ENCODE measurements at places on chromosomes 11 and 22.

- no peak for DNase-seq
These were observed 66.4 kb downstream of the GAB2 start for GRCh38 chr11:78351193-78351592.

- no peak for DNase-seq
These were observed 73.5 kb downstream of the TRAF6 start for GRCh38 chr11:36436589-36436988.

DNA sequence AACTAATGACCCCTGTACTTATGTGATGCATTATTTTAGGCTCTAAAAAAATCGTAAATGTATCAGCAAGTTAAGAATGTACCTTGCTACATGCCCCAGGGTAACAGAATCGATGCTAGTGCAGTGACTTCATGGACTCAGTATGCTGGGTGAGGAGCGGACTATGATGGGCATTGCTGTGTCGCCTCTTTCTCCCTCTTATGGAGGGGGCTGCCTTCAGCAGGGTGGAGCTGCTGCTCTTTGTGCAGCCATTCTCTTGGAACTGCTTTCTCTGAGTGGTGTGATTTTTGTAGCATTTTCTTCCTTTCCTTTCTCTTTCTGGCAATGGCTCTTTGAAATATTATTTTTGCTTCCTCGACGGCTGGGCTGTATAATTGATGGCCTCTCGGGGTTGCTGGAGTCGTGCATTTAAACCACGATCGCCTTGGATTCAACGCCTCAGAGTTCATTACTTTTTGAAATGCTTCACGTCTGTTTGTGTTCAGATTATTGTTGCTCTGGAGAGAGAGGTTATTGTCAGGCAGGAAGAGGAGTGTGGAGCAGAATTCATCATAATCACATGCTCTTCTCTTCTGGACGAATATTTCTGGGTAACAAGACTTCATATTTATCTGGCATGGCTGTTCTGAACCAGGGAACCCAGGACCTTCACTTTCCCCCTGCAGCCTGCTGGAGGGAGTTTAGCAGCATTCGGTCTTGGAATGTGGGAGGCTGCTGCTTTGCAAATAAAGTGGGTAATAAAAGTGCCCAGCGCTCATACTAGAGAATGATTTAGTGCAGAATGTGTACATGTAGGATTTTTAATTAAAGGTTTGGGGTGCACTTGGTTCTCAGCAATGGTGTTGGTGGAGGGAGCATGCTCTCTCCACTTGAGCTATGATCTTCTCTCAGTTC, 804.2 kb downstream of the NTM start:
- DNase-seq: no peak

DNA sequence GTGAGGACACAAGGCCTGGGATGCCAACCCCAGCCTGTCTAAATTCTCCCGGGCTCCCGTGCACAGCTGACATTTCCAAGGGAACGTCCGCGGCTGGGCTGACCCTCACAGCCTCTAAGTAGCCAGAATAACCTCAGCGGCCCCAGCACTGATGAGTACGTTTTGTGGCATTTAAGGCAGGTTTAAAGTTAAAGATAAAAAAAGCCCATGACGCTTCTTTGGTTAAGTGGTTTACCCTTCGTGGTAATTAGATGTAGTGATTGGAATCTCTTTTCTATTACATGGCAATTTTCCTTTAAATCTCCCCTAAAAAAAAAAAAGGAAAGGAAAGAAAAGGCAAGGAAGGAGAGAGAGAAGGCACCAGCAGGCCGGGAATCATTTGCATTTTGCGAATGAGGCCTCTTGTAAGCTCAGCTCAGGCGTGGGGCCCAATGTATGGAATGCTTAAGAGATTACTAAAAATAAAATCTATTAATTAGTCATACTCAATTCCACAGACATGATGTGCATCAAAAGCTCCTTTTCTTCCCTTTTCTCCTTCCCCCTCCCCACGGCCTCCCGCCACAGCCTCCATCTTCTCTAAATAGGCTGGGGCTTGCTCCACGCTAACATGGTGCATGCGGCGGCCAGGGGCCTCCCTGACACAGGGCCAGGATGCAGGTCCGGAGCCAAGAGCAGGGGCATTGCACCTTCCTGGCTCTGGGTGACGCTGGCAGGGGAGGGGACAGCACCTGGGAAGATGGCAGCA, 44.1 kb downstream of the MACROD1 start:
- DNase-seq: no peak

GRCh38 chr11:101267654-101268053, 138.0 kb upstream of the PGR start:
- no peak for DNase-seq

DNA sequence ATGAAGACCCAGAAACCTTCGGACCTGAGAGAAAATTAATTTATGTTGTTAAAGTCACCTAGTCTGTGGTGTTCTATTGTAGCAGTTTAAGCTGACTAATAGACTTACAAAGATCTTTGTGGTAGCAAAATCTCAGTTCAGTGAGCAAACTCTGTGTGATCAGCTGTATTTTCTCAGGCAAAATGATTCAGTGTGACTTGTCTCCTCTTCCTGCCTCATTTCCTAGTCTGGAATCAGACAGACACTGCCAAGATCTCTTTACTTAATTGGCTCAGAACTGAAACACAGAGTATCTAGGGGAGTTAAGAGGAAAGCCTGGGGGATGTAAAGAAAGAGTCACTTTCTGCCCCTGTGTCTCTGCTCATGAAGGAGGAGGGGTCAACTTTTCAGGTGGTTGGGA, 564.7 kb downstream of the KCNA4 start:
- no peak for DNase-seq

GRCh38 chr22:23053912-23054530, 16.3 kb upstream of the GNAZ start:
- DNase-seq: no peak

- peak; percentile 56 for DNase-seq
These were observed 22.3 kb downstream of the PPFIBP2 start for GRCh38 chr11:7536100-7536499.

DNA sequence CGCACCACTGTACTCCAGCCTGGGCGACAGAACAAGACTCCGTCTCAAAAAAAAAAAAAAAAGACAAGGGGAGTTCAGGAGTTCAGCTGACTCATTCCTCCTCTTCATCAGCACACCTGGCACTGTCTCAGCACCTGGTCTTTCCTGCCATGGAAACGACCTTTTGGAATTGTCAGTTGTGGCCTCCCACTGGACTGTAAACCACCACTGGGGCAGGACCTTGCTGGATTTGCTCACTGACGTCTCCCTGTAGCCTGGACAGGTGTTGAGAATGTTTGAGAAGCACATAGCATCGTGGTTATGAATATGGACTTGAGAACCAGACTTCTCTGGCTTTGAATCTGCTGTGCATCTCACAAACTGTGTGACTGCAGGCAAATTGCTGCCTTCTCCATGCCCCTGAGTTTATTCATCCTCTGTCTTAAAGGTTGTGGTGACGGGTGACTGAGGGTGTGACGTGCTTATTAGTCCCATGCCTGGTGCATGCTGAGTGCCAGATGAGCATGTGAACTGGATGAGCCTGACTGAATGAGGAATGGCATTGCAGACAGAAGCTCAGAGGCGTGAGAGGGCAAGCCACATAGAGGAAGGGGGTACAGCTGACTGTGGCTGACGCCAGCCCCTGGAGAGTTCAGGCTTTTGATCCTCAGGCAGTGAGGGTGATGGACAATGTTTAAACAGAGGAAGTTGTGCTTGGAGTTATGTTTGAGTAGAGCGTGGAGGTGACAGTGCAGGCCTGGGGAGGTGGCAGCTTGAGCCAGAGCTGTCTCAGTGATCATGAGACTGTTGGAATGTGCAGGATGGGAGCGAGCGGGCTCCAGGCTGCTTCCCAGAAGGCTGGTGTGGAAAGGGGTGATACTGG, 12.7 kb downstream of the TOM1 start:
- peak; percentile 79 for DNase-seq

DNA sequence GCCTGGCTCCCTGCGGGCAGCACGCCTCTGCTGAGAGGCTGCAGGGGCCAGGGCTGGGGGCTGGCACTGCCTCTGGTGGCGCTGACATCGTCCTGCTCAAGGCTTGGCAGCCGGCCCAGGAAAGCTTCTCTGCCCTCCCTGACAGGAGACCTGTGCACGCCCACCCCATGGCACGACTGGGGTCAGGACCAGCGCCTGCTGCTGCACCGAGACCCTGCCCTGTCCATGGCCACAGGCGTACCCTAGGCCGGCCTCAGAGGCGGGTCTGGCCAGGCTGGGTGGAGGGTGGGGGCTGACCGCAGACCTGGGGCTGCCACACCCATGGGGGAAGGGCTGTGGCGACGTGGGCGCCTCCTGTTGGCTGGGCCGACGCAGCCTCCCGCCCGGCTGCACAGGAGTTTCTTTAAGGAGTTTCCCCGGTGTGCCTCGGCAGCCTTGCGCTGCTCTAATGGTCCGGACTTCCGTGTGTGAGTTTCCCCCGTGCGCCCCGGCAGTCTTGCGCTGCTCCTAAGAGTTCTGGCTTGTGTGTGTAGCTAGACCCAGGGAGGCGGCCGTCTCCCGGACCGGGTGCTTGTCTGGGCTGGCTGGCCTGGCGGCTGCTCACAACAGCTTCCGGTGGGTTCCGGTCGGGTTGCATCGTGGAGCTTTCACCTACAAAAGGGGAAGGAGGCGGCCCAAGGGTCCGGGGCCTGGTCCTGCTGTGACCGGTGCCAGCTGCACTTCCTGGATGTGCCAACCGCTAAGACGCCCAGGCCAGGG, 4.6 kb downstream of the TRABD start:
- DNase-seq: peak; percentile 90

DNA sequence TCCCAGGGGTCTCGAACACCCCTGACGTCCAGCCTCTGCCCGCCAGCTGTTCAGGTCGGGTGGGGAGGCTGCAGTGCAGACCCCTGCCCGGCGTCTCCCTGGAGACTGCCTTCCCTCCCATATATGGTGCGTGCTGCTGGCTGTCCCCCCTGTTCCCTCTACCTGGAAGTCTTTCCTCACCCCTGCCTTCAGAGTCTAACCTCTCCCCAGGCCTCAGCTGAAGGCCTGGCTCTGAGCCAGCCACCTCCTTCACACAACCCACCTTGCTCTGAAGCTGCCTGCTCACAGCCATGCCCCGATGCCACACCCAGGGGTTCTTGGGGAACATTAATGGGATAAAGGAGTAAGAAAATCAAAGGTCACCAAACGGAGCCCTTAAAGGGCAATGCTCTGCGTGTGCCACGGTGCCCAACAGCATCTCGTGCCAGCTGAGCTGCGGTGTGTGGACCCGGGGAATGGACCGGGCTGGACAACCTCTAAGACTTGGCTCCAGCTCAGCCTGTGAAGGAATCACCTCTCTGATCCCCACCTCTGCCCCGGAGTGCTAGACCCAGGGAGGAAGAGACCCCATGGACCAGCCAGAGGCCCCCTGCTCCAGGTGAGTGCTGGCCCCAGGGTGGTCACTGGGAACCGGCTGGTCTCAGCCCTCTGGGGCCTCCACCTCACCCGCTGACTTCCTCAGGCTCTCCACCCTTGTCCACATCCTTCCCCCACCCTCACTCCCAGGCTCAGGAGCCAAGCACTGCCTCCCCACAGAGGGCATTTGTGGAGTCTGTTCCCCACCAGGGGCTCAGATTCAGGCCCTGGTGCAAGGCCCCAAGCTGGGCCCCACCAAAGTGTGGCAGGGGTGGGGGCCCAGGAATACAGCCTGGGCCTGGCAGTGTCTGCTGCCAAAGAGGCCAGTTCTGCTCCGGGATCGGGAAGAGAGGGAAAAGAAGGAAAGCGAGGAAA, at the start of gene NLRP6:
TSS of gene NLRP6 (plus strand) at position 407 of the 951 bp plus-strand sequence. CDS start at position 570, 163 bp downstream.
- no peak for DNase-seq

- DNase-seq: no peak
These were observed 35.5 kb downstream of the PIWIL4 start for GRCh38 chr11:94602430-94603372.

DNA sequence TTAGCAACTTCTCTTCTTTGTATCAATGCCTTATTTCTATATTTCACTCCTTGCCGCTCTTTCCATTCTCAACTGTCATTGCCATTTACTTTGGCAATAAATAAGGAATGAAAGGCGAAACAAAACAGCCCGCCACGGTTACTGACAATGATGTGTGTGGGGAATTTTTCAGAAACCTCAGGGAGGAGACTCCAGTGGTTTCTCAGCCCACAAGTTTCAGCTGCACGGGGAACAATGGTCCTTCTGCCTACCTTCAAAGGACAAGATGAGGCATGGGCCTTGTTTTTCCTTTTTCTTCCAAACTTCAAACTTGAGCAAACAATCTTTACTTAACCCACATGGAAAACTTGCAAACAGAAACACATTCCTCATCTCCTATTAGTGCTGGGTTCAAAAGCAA, 409.4 kb downstream of the METTL15 start:
- no peak for DNase-seq

- DNase-seq: no peak
These were observed 27.9 kb downstream of the NOX4 start for GRCh38 chr11:89463266-89463780.

DNA sequence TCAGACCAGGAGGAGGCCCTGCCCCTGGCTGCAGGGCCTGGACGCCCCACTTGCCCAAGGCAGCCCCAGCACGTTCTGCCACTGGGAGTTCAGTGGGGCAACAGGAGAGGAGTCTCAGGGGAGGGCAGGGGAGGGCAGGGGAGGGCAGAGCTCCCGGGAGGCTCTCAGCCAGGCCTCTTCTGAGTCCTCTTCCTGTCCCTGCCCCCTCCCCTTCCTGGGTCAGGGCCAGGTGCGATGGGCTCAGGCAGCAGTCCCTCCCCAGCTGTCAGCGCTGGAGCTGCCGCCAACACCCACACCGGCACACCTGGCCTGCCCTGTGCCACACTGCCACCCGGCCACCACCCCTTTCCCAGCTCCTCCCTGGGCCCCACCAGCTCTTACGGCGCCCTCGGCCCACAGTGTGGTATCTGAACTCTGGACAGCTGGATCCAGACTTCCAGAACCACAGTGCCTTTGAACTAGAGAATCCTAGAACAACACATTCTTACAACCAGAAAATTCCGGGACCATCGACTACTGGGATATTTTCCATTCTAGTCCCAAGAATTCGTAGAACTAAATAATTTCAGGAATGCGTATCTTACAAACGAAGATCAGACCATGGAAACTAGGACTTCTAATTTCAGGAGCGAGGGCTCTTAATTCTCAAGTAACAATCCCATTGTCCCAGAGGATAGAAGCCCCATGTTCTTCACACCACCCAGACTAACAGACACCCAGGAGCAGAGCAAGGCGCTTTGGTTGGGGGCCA, 21.8 kb downstream of the RPL3 start:
- DNase-seq: no peak

GRCh38 chr11:33027233-33027632, 11.6 kb downstream of the DEPDC7 start:
- DNase-seq: no peak

- peak; percentile 25 for DNase-seq
These were observed 1.2 kb downstream of the FOLR3 start for GRCh38 chr11:72136684-72137262.

DNA sequence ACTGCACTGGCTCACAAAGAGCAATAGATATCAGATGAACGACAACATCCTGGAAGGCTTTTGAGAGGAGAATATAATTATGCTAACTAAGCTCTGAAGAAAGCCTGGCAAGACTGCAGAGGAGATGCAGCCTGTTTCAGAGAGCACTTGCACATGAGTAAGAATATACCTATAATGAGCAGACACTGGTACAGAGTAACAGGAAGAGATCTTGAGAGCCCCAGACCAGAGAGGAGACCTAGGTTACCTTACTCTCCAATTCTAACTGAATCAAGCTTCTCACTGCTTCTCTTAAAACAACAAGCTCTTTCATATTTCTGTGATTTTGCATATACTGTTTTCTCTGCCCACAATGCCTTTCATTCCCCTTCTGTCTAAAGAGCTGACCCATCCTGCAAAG, 66.5 kb downstream of the FAM168A start:
- no peak for DNase-seq

- no peak for DNase-seq
These were observed 22.4 kb downstream of the MMP10 start for GRCh38 chr11:102757823-102758549.

GRCh38 chr11:3129181-3129590, 35.9 kb downstream of the OSBPL5 start:
- DNase-seq: no peak

Measured in colonic mucosa (tissue), 4 donors.